ENCODE measurements at places on chromosomes 7 and 10.

DNA sequence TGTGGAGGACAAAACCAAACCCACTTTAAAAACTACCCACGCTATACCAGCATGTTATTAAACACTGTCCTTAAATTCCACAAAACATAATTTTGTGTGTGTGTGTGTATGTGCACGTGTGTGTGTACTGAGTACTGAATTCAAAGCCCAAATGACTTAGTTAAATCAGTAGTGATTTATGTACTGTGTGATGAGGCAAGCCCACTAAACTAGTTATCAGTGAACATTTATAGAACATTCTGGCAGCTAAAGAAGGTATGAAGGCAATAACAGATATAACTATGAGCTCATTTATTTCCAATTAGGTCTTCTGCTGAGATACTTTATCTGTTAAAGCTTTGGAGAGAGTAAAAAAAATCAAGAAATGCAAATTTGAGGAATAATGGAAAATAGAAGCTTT lies 115.1 kb downstream of the CPED1 start:
- no peak for DNase-seq

DNA sequence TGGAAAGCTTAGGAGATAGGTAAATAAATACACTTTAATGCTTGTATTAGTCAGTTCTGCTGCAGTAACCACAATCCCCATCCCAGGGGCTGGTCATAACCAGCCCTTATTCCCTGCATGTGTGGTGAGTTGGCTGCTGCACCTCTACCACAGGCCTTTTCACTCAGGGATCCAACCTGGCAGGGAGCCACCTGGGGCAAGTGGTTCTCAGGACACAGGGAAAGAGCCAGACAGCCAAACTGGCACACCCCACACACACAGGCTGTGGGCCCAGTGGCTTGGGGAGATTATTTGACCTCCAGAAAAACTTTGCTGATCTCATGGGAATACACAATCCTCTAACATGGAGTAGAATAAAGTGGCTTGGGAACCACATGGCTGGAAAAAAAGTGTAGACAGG lies 400.0 kb upstream of the RNF32 start:
- no peak for DNase-seq

DNA sequence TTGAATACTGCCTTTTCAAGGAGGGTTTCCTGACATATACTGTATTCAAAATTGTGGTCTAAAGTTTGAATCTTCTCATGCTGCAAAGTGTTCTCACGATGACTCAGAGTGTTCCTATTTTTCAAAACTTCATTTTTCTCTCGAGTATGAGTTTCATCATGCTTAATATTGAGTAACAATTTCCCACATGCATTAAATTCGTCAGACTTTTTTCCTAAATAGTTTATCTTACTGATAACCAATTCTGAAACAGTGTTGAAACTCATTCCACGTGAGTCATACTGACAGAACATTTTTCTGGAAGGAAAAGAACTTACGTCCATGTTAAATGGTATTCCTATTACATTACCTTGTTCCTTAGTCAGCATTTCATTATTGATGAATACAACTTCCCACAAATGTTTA lies 44.1 kb downstream of the ZNF33B start:
- DNase-seq: no peak

DNA sequence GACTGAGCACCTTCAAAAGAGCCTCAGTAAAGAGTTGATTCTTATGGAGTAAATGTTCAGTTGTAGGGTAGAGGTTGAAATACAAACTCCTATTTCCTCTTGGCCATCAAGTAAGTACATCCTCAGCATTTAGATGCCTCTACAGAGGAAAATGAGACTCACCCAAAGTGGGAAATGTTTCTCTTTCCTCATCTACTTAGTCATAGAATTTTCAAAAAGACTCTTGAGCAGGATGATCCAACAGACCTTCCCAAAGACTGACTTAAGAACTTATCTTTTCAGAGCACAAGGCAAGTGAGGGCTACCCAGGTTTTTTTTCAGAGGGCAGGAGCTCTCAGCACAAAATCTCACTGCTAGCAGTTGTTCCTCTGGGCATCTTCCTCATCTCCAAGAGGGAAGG lies 449.1 kb downstream of the KCNMA1 start:
- no peak for DNase-seq

DNA sequence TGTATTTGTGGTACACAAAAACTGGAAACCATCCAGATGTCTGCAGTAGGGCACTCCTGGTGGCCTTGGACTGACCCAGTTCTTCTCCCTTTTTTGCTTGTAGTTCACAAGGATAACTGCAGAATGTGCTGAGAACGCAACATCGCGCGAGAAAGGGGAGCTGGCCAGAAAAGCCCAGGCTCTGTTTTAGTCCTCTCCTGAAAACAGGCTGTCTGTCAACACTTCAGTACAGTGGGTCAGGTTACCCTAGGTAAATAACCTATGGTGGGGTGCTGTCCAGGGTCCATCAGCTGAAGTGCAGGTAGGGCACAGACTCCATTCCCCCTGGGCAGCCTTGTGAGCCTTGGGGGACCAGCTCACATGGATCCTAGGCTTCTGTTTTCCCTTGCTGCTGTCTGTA lies 495.8 kb downstream of the MDFIC start:
- no peak for DNase-seq

Data from activated naive CD4-positive, alpha-beta T cell (primary cell).